ENCODE measurements at places on chromosomes 7 and 10.

GRCh38 chr7:75983471-75984129, 10.8 kb downstream of the TMEM120A start:
- no peak for DNase-seq

- DNase-seq: no peak
Observed at GRCh38 chr7:123682690-123683089, 27.0 kb downstream of the LMOD2 start.

GRCh38 chr10:69481811-69482524, 30.7 kb downstream of the TSPAN15 start:
- DNase-seq: no peak

DNA sequence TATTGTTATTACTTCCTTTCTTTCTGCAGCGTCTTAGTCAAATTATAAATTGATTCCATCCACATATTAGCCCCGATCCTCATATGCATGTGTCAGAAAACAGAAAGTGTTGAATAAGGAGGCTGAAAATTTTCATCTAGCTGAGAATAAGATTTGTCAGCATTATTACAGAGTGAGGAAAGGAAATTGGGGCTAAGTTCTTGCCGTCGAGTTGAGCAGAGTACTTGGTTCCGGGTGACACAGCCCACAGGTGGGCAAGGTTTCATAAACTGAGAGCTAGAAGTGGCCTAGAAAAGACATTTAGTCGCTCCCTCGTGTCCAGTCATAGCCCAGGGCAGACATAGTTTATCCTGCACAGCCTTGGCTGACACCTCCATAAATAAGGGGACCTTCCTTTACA, 461.7 kb upstream of the GALNT17 start:
- DNase-seq: no peak

DNA sequence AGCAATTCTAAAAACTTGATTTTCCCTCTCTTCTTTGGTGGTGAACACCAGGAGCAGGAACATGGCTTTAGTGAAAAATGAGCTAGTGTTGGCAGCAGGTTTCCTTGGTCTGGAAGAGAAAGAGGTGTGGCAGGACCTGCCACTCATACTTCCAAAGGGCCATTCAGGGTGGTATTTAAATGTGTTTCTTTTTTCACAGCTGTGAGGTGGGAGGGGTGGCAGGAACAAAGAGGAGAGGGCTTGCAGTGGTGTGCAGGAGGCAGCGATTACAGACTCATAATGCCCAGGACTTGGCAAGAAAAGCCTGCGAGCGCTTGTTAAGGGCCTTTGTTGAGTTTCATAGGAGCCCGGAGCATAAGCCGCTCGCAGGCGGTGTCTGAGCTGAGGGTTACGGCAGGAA, 36.8 kb downstream of the WIPF3 start:
- no peak for DNase-seq

GRCh38 chr10:43124574-43125273, 13.5 kb upstream of the CSGALNACT2 start:
- DNase-seq: no peak

DNA sequence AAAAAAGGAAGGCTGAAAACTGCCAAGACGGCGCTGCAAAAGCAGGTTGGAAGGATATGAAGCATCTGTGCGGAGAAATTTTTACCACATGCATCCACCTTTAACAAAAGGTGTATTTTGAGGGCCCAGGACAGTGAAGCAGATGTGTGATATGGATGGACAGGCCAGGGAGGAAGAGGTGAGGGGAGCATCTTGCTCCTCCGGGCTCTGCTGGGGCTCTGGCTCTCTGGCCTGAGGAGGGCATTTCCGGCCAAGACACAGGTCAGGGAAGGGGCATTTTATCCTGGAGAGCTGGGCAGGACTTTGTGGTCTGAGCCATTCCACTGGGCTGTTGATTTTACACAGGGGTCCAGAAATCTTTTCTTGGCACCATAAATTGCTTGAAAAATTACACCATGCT, 175.1 kb downstream of the ZMYND11 start:
- no peak for DNase-seq

DNA sequence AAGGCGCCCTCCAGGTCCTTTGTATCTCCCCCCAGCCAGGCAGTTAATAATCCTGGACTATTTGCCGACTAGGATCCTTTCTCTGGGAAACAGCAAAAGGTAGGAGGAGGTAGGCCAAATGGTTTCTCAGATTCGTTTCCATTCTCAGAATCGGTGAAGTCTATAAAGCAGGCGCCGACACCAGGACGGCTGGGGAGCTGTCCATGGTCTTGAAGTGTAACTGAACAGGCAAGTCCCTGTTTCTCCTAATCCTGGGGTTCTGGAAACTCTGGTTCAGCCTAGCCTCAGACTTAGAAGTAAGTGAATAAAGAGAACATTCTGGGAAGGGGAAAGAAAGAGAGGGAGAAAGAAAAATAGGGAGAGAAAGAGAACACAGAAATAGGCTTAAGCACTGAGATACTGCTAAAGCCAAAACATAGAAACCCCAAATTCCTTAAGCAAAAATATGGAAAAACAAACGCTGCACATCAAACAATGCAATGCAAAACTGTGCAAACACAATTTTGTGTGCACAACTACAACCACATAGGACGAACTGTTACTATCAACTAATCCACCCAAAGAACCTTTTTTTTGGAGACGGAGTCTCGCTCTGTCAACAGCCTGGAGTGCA, 11.1 kb upstream of the INA start:
- DNase-seq: no peak

GRCh38 chr10:1270906-1271305, 214.7 kb downstream of the WDR37 start:
- DNase-seq: no peak

GRCh38 chr7:85529201-85529600, 342.3 kb upstream of the SEMA3D start:
- DNase-seq: no peak

DNA sequence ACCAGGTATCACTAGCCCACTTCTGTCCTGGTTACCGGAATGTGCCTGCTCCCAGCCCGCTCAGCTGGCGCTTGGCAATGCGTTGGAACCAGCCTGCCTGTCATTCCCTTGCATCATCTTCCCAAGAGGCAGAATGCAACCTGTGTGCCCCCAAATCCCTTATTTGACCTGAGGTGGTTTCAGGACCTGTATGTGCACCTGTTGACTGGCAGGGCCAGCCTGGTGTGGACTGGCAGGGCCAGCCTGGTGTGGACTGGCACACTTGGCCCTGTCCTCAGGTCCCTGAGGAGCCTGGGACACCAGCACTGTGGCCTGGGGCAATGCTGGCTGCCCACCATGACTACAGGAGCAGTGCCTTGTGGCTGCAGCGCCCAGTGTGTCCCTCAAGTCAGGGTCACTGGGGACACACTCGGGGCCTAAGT, 38.2 kb downstream of the ZNF467 start:
- no peak for DNase-seq

DNA sequence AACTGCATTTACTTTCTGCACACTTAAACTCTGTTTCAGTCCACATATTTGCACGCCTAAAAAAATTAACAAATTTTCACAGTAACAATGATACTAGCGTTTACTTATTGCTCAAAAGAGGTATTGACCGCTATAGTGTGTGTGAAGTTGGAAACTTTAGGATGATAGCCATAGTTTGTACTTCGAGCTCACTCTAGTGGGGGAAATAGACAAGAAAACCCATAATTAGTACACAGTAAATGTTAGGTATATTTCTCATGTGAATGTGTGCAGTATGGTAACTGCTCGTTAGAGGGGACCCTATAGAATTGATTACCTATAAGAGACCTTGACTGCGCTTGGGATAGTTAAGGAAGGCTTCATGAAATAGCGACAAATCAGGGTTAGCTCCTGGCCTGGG, 238.4 kb downstream of the AUTS2 start:
- DNase-seq: no peak

DNA sequence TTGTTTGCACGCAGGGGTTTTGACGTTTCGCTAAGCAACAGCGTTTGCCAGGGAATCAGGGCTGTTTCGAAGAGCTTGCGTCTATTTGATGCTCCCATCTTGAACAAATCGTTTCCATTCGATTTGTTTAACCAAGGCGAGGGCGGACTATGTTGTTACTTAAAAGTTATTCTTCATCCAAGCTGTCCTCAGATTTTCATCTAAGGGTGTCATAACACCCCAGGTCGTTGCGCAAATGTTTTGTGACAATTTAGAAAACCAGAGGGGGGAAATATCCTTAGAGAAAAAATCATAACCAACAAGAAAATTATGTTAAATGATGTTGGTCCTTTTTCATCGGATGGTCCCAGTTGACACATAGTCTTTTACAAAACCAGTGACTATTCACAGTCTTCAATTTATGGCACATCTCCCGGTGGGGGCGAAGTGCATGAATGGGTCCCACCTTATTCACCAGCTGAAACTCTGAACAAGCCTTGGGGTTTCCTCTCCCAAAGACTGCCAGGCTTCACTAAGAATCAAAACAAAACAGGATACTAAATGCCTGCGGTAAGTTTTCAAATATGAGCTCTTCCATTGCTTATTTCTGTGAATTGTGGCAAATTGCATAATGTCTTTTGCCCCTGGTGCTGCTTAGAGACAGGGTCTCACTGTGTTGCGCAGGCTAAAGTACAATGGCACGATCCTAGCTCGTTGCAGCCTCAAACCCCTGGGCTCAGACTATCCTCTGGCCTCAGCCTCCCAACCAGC, 109.9 kb downstream of the REEP3 start:
- no peak for DNase-seq

DNA sequence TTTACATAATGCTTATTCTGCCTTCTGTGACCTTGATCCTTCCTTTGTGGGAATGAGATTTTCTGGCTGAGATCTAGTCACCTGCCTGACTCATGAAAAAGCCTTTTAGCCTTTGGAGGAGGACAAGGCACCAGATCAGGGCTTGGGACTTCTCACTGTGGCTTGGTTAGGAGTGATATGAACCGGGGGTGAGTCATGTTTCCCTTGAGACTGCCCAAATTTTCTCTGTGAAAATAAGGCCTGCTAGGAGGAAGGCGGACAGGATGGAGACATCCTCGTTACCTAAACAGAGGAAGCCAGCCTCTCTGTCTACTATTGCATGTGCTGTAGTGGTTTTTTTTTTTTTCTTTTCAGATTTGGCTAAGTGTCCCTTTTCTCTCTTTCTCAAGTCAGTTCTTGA, 57.8 kb downstream of the EVX1 start:
- no peak for DNase-seq

GRCh38 chr7:101186844-101187428, 6.8 kb upstream of the NAT16 start:
- DNase-seq: no peak

DNA sequence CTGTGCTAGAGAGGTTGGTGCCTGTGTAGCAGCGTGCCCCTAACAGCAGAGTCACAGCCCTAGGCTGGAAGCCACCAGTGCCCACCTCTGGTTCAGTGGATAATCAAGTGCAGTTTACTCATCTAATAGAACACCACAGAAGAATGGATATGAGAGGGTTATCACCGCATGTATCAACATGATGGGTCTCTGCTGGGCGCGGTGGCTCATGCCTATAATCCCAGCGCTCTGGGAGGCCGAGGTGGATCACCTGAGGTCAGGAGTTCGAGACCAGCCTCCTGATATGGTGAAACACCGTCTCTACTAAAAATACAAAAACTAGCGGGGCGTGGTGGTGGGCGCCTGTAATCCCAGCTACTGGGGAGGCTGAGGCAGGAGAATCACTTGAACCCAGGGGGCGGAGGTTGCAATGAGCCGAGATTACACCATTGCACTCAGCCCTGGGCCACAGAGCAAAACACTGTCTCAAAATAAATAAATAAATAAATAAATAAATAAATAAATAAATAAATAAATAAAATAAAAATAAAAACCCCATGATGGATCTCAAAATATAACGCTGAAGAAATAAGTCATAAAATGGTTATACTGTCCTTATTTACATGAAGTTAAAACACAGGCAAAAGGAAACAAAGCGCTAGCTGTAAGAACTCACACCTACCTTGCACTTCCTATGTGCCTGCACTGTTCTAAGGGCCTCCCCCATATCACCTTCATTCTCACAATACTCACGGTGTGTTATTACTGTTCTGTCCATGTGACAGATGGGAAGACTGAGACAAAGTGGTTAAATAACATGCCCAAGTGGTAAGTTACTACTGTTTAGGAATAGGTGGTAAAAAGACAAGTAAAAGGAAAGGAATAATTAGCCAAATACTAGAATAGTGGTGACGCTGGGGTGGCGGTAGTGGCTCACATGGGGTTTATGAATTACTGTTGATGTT, 70.9 kb downstream of the AMZ1 start:
- DNase-seq: no peak

GRCh38 chr7:64916-65341, 127.4 kb upstream of the FAM20C start:
- no peak for DNase-seq

DNA sequence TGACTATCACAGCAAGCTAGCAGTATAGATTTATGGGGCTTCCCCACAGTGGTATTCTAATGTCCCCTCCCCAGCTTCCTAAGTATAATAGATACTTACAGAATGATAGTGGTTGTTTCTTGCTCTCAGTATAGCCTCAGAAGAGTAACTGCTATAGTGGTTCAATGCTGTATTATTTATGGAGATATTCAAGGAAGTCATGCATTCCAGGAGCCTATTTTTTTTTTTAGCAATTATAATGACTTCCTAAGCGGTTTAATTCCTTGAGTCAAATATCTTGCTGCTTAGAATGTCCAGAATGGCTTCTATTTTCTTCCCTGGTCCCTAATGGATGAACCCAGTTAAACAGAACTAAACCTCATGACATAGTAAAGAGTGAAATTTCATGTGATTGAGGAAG, 451.5 kb upstream of the SEMA3D start:
- no peak for DNase-seq

DNA sequence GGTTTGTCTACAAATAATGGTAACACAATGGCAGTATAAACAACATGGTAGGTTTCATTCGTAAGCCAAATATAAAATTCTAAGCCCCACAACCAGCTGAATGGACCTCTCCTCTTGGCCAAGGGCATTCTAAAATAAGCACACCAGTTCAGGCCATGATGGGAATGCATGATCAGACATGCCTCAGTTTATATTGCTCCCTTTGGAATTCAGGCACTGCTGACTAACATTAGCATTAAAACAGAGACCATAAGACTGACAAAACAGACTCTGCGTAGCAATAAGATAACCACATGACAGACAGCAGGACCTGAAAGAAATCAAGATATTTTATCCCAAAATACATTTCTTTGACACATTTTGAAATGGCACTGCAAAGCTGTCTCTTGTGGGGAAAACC, 125.8 kb downstream of the FAM107B start:
- DNase-seq: no peak

DNA sequence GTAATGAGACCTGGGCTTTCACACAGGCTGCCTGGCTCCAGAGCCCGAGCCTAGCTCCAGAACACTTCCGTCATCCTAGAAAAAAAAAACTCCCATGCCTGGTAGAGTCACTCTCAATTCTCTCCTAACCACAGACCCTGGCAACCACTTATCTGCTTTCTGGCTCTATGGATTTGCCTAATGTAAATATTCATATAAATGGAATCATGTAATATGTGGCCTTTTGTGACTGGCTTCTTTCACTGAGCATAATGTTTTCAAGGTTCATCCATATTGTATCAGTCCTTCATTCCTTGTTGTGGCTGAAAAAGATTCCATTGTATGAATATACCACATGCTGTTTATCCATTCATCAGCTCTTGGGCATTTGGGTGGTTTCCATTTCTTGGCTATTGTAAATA, 167.7 kb upstream of the MKLN1 start:
- DNase-seq: no peak

GRCh38 chr7:46713868-46714596, 793.0 kb upstream of the IGFBP3 start:
- no peak for DNase-seq
